ENCODE measurements at places on chromosomes 1 and 21.

DNA sequence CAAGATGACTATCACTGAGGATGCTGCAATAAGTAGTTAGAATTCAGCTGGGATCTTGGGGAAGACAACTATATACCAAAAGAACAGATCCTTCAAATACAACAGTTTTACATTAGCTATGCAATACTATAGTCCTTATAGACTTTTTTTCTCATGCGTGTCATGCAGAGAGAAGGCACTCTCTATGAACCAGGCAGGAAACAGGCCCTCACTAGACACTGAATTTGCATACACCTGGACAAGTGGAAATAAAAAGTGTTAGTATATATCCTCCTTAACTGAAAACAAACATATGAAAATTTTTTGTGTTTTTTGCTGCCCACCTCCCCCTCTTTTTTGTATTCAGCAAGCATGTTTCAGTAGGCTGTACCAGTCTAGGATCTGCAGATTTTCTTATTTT lies 29.9 kb downstream of the TMCO1 start:
- no peak for DNase-seq

- DNase-seq: peak; percentile 43
These were observed 780 bp downstream of the YTHDF2 start for GRCh38 chr1:28737307-28738132.

DNA sequence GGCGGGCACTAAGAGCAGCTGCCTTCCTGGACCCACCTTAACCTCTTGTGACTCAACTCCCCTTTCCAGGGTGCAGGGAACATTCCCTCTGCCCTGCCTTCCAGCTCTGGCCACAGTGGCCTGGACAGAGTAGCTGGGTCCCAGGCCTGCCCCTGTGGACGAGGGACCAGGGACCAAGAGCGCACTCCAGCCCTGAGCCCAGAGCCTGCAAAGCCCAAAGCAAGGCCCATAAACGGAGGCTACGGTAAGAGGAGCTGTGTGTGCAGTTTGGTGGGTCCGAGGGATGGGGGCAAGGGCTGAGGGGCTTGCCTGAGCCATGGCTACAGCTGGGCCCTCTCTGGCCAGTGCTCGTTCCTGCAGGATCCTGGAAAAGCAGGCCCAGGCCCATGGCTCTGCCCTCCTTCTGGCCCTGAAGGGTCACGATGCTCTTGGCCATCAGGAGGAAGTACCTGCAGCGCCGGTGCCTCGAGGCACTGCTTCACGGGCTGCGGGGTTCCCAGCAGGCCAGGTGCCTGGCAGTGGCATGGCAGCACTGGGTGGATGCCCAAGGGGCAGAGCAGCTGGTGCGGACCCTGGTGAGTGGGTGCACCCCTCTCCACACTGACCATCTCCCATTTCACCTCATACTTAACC lies 17.8 kb downstream of the MTHFR start:
- DNase-seq: no peak

GRCh38 chr1:40799351-40799867 lies 15.8 kb downstream of the KCNQ4 start:
- no peak for DNase-seq

GRCh38 chr1:46612937-46613660 lies 3.5 kb downstream of the MOB3C start:
- no peak for DNase-seq

- peak; percentile 14 for DNase-seq
These were observed 15.6 kb downstream of the TNNT2 start for GRCh38 chr1:201361652-201362504.

- no peak for DNase-seq
These were observed 308.4 kb downstream of the AJAP1 start for GRCh38 chr1:4962836-4963235.

- DNase-seq: no peak
These were observed 452.3 kb upstream of the ADAMTS5 start for GRCh38 chr21:27419153-27419552.

GRCh38 chr1:94143809-94144176 lies 22.8 kb upstream of the ABCA4 start:
- DNase-seq: no peak

GRCh38 chr1:10777749-10778574 lies 18.5 kb downstream of the CASZ1 start:
- DNase-seq: no peak

DNA sequence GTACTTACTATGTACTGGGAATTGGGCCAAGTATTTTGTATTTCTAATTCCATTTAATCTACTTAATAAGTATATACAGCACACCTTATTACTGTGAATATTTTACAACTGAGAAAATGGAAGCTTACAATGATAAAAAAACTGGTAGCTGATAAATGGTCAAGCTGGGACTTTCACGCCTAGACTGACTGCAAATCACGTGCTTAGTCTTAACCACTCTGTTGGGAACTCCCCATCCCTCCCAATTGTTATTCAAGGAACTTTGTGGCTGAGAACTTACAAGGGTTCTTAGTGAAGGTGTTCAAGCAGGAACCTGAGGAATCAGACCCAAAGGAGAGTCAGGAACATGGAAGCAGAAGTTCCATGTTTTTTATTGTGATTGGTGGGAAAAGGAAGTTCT lies 26.9 kb downstream of the CD84 start:
- DNase-seq: no peak

GRCh38 chr21:33059380-33059841 lies 10.5 kb upstream of the OLIG1 start:
- no peak for DNase-seq
